ENCODE measurements at places on chromosomes 7 and 10.

DNA sequence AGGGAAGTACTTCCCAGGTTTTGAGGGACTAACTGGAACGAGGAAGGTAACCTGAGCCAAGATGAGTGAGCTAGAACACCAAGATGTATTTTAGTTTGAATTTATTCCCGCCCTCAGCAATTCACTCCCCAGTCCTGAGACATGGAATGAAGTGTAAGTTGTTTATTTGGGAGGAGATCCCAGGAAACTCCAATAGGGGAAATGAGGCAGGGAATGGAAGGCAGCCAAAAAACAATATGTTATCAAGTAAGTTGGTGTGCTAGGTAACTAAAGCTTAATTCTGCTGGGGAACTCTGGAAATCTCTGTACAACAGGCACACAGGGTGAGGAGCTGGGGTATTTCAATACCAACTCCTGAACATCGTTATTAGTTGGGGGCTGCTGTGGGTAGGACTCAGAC, 189.7 kb upstream of the HDAC9 start:
- no peak for DNase-seq

DNA sequence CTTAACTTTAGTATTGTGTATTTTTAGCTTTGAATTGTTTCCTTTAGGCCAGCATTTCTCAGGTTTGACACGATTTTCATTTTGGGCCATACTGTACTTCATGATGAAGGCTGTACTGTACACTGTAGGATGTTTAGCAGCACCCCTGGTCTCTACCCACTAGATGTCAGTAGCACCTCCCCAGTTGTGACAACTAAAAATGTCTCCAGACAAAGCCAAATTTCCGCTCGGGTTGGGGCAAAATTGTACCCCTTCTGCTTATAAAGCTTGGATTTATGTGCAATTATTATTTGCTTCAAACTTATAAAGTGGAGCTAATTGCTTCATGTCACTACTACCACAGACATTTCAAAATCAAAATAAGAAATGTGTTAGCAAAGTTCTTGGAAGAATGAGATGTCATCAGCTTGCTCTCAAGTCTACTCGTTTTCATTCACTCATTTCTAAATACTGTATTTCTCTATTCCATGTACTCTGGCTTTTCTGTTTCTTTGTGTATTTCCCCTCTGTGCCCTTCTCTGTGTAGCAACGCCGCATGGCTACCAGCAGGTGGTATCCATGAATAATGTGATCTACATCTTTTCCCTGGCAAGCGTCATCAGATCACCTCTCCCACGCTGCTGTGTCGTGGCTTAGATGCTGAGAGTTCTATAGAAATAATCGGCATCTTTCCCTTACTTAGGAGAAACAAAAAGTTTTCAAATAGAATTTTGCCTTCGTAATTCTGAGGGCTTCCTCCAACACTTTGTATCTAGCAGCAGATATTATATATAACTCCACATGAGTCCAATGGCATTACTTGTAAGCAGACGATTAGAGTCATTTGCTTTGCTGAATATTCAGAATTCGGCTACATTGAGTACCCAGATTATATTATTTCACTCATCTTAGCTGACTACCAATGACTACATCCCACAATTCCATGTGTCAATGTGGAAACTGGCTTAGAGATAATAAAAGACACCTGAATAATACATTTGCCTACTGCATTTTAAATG, 47.8 kb upstream of the CALCR start:
- no peak for DNase-seq

GRCh38 chr7:99628471-99629465, 12.0 kb downstream of the ZSCAN25 start:
- no peak for DNase-seq

DNA sequence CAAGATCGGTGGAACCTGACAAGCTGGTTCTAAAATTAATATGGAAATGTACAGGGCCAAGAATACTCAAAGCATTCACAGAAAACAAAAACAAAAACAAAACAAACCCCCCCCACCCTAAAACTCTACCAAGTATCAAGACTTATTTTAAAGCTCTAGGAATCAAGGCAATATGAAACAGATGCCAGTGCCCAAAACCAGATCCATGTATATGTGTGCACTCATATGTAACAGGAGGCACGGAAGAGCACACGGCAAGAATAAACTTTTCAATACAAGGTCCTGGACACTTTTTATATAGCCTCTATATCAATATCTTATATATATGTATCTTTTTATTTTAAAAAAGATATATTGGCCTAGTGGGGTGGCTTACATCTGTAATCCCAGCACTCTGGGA, 35.5 kb downstream of the KDM7A start:
- no peak for DNase-seq

- no peak for DNase-seq
Observed at GRCh38 chr10:128950916-128951275, 516.1 kb upstream of the MGMT start.

- no peak for DNase-seq
Observed at GRCh38 chr7:107788662-107789061, 14.4 kb downstream of the SLC26A3 start.

- peak; percentile 13 for DNase-seq
Observed at GRCh38 chr10:3239066-3239919, 66.7 kb upstream of the PITRM1 start.

GRCh38 chr7:114310345-114311110, 104.1 kb upstream of the FOXP2 start:
- DNase-seq = no peak

DNA sequence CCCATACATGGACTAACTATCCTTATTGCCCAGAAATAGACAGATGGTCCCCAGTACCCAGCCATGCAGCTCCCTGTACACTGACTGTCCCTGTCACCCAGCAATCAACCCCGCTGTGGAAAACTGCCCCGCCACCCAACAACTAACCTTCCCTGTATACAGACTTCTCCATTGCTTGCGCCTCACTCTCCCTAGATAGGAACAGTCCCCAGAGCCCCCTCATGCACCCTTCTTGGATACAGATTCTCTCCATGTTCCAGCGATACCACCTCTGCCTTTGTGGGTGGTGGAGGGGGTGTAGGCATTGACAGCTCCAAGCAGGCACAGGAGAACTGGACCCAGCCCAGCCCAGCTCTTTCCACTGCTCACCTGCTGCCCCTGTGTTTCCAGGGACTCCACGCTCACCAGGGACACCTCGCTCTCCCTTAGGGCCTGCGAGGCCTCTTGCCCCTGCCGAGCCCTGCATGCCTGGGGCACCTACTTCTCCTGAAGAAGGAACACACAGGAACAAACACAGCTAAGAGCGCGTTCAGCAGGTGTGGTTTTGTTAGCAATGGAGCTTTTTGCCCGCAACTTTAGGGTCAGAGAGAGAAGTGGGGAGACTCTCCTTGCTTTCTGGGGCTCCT, 7.2 kb downstream of the SFTPD start:
- no peak for DNase-seq

DNA sequence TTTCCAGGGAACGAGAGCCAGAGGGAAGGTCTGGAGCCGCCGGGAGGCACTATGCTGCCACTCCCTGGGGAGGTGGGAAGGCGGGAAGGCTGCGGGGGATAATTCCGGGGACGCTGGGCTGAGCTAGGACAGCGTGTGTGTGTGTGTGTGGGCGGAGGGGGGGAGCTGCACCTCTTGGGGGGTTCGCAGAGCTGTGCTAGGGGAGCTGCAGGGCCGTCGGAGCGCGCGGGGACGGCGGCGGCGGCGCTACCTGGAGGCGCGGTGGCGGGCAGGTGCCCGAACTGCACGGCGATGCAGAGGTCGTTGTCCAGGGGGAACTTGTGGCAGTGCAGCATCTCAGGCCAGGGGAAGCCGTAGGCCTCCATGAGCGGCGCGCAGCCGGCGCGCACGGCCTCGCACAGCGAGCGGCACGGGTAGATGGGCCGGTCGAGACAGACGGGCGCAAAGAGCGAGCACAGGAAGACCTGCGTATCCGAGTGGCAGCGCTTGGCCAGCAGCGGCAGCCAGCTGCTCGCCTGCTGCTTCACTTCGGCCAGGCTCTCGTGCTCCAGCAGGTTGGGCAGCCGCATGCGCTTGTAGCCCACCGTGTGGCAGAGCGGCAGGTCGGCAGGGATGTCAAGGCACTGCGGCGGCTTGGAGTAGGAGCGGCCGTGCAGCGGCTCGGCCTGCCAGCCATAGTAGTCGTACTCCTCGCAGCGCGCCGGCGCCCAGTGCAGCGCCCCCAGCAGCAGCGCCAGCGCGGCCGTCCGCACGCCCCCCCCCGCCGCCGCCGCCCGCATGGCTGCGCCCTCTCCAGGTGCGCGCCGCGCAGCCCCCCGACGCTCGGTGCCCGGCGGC, 526 bp downstream of the SFRP5 start:
- DNase-seq = no peak

GRCh38 chr7:132861424-132861823, 220.5 kb downstream of the CHCHD3 start:
- DNase-seq = no peak

GRCh38 chr10:127195571-127196281, 665 bp downstream of the INSYN2A start:
- no peak for DNase-seq

All from AML-193 (cell line).